M059J (cell line): ENCODE measurements at places on chromosomes 16 and 17. TPM values are rescaled to one million over a fixed set of nuclear protein-coding genes. Genes with fewer than 3 reads are reported as not detected.

DNA sequence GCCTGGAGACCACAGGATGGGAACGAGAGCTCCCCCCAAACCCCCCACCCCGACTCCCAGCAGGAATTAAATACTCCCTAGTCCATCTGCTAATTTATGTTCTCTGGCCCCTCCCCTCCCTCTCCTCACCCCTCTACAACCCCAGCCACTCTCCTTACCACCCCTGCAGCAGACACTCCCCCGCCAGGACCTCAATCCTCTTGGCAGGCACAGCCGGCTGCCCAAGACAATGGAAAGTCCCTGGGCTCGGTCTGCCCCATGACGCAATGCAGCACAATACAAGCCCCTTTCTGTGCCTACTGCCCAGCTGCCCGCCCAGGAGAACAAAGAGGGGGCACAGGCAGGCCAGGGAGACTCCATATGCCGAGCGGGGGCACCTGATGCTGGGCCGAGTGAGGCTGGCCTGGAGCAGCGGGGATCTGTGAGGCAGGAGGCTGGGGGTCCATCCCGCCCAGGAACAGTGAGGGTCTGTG is 30.3 kb upstream of the CDC42EP4 start:
- peak; percentile 81 for DNase-seq

- peak; percentile 35 for DNase-seq
Measured at GRCh38 chr16:85253084-85253941, 141.0 kb upstream of the CIBAR2 start.

DNA sequence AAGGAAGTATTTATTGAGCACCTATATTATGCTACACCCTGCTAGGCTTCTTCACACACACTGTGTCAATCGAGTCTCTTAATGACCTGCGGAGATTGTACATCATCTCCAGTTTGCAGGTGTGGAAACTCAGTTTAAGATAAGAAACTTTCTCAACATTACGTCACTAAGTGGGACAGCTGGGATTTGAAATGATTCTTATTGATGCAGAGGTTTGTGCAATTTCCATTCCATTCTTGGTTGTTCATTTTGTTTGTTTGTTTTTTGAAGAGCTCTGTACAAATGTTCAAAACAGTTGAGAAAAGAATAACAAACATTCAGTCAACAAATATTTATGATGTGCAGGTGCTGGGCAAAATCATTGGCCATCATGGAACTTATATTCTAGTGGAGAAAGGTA is 84.8 kb downstream of the MAP2K6 start:
- DNase-seq = no peak

Gene CYB5D1
- 6.6 and 14.2 TPM in 2 replicates for total RNA-seq

Gene PLD6
- not detected in 2 replicates for total RNA-seq

DNA sequence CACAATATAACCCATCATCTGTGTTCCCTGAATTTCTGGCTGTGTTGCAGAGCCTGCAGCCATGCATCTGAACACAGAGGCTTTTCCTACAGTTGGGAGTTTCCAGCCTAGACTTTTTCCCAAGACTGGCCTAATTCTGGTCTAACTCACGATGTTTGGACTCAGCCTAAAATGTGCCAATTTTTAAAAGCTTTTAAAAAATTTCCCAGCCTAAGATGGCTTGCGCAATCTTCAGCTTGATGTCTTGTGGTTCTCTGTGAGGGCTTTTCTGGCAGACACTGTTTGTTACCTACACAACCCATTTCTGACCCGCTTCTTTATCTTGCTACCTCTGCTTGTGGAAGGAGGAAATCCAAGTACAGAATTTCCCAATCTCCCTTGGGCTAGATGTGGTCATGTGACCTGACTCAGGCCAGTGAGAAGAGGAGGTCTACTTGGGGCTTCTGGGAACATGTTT is 72.7 kb upstream of the GAS7 start:
- no peak for DNase-seq

DNA sequence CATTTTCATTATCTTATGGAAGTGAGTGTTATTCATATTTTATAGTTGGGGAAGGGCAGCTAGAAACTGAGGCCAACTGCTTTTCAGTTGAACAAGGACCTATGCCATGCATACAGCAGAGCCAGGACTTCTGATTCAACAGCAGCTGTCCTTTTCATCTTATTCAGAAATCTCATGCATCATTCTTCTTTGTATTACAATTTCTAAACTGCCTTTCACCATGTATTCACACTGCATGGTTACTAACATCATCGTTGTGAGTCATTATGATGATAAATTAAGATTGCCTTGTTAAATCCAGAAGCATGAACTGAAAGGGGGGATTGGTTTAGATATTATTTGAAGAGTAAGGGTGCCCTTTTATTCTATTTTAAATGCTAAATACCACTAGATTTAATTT is 1470.1 kb upstream of the GOT2 start:
- DNase-seq = peak; percentile 61

GRCh38 chr17:59839651-59840328 is 53.0 kb downstream of the TUBD1 start:
- peak; percentile 46 for DNase-seq

- DNase-seq = no peak
Measured at GRCh38 chr16:55911616-55912015, 36.4 kb upstream of the CES5A start.
